ENCODE measurements at places on chromosomes 3 and 15.
A peak's percentile ranks its signal among the peaks of the same experiment; 100 is the strongest.

GRCh38 chr3:166191411-166191810 lies 354.2 kb upstream of the BCHE start:
- DNase-seq, result no peak

GRCh38 chr15:71093054-71094024 lies 21.9 kb upstream of the THSD4 start:
- DNase-seq, result no peak

DNA sequence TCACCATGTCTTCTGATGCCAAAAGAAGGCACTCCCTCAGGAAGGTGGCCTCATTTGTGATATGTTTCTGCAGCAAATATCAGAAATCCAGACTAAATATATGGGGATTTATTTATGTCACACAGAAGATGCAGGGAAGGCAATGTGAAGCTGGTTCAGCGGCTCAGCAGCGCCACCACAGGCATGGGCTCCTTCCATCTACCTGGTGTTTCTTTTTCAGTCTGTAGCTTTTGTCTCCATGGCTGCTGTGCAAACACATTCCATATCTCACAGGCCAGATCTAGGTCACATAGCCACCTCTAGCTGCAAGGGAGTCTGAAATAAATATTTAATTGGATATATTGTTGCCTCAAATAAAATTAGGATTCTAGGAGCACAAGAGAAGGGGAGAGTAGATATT lies 502.1 kb upstream of the IL12A start:
- DNase-seq, result no peak

DNA sequence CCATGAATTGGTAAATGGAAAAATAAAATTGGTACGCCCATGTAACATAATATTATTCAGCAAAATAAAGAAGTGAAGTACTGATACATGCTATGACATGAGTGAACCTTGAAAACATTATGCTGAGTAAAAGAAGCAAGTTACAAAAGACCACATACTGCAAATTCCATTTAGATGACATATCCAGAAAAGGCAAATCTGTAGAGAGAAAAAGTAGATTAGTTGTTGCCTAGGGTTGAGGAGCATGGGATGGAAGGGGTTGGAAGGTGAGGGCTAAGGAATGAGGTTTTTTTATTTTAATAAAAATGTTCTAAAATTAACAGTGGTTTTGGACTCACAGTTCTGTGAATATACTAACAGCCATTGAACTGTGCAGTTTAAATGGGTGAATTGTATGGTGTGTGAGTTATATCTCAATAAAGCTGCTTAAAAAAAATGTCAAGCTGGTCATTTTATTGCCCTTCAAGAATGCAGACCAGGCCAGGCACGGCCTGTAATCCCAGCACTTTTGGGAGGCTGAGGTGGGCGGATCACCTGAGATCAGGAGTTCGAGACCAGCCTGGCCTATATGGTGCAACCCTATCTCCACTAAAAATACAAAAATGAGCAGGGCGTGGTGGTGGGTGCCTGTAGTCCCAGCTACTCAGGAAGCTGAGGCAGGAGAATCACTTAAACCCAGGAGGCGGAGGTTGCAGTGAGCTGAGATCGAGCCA lies 8.1 kb upstream of the DLG1 start:
- no peak for DNase-seq

DNA sequence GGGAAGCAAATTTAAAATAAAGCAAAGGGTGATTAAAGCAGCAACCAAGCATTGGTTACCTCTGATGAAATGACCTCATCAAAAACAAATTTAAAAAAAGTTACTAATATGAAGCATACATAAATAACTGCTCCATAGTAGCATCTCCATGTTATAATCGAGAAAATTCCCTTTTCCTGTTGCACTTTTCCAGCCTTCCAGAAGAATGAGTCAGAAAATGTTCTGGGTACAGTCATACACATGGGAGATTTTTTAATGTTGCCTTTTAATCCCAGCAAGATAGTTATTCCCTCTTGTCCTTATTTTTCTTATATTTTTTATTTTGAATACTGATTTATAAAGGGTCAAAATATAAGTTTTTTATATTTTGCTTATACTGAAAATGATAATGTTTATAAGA lies 2.6 kb upstream of the TMCO5A start:
- no peak for DNase-seq

DNA sequence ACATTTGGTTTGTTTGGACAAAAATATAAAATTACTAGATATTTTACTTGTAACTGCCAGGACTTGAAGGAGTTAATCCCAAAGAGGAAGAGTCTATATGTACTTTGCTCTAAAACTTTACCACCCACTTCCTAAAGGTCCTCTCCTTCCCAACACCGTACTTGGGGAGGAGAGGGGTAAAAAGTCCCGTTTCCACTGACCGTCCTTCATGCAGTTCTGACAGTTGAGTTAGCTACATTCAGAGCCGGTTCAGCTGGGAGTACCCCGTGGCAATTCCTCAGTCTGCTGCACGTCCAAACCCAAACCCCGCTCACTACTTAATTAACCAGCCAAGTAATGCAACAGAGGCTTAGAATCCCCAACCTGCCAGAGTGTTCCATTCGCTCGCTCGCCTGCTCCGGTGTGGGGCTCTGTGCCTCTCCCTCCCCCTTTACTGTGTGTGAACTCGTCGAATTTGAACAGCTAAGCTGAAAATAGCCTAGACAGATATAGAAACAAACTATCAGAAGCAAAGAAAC lies 519.7 kb downstream of the FOXP1 start:
- peak; percentile 57 for DNase-seq

DNA sequence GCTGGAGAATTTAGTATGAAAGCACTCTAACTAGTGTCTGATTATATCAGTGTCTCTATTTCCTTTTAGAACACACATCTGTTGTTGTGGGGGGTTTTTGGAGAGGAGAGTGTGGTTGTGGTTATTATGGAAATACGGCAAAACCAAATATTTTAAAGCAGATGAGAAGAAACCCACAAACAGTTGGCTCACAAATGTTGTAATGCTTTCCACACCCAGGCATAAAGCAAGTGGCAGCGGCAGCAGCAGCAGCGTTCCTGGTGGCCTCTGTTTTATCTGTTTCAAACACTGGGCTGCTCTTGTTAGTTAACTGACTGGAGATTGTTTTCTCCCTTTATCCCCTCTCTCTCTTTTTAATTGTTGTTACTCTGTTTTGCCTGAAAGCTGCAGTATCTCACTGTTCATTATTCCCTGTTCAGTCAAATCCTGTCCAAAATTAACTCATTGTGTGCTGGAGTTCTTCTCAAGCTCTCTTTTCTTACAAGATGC lies 1045.5 kb upstream of the NR2F2 start:
- DNase-seq, result peak; percentile 43

DNA sequence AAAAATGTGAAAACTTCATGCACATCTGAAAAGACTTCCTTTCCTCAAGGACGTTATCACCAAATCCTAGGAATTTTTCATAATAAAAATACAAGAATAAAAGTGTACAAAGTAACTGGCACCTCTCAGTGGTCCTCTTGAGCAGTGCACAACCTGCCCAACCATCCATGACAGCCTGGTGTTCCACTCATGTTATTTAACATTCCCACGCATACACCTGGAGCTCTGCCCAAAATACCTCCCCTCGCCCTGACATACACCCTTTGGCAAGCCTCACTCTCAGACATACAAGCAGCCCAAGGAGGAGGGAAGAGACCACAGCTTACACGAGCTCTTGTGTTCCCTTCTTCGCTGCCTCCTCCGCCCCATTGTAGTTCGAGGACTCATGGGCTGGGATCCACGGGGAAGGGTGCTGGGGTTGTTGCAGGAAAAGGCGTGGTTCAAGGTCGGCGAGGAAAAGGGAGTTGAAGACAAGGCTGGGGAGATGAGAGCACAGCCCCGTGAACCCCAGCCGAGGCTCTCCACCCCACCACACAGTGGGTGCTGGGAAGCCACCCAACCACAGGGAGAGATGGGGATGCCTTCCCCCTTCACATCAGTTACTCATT lies 23.3 kb downstream of the GRIP2 start:
- no peak for DNase-seq
